ENCODE measurements at places on chromosomes 6 and 20.

GRCh38 chr6:155188707-155189496, 74.9 kb upstream of the CLDN20 start:
- no peak for DNase-seq

- DNase-seq, result peak; percentile 90
Measured at GRCh38 chr20:2102585-2103460, 1.2 kb downstream of the STK35 start.

- no peak for DNase-seq
Measured at GRCh38 chr20:36777167-36777566, 3.6 kb upstream of the DSN1 start.

DNA sequence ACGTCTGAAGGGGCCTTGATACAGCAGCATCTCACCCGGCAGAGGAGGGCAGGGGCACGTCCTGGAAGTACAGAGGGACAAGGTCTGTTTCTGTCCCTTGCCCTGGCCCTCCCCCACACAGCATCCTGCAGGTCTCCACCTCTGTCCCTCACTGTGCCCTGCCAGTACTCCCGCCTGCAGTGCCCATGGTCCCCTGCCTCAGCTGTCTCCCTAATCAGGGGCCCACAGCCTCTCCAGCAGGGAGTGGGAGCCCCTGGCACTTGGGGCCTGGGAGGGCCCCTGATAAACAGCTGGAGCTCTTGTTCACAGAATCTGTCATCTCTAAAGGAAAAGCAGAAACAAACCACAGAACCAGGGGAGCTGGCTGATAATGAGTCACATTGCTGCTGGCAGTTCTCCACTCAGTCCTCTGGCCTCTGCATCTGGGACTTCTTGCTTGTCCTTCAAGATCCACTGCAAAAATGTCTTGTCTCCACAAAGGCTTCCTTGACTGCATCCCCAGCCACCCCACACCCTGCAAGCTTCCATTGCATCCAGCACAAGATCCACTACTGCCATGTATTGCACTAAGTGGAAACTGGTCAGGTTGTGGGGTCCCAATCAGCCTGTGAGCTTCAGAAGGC, 33.2 kb upstream of the TAF8 start:
- DNase-seq, result no peak

DNA sequence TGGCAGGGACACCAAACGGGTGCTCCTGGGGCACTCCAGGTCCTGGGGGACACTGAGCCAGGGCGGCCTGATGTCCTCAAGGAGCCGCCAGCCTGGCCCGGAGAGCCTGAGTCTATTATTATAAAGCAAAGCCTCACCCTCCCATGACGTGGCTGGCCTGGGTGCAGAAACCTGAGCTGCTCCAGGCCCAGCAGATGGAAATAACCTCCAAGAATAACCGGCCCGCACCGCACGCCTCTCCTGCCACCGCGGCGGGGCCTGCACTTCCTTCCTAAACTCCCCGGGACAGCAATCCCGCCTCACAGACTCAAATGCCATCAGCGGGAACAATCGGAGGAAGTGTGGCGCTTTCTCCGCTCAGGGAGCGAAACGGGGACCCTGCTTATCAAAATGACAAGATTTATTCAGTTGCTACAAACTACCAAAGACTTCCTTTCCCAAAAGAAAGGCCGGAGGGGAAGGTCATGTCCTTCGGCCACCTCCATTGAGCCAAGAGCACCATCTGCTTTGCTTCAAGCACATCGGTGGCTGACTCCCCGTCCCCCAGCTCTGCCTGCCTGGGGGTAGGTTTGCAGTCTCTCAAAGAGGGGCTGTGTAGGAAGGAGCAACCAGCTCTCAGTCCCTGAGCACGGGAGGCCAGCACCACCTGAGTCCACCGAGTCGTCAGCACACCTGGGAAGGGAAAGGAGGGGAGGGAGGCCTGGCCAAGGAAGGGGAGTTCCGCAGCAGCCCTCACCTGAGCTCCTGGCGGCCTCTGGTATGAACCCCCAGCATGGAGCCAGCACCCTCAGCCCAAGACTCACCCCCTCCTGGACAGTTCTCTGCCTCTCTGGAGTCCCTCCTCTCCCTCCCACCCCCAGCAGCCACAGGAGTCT, 78.6 kb upstream of the QKI start:
- DNase-seq, result no peak

- DNase-seq, result peak; percentile 27
Measured at GRCh38 chr20:61804752-61805295, 260.9 kb downstream of the TAF4 start.

DNA sequence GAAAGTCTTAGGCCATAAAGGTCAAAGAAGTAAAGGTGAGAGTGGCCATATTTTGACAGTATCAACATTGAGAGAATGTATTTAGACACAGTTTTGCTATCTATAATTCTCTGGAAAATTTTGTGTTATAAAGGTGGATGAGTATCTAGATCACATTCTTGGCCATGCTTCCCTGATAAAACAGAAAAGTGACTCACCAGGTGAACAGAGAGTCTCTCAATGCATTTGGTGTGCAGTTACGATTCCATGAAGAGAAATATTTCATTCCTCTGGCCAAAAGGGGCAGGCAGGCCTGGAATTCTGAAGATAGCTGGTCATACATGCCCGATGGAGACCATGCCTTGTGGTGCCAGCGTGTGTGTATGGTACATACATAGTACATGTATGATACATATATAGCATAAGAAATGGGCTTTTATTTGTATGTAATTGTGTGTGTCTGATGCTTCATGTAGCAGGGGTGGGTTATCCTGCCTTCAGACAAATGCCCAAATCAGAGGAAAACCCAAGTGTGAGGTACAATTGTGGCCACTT, 164.0 kb downstream of the SOBP start:
- no peak for DNase-seq

DNA sequence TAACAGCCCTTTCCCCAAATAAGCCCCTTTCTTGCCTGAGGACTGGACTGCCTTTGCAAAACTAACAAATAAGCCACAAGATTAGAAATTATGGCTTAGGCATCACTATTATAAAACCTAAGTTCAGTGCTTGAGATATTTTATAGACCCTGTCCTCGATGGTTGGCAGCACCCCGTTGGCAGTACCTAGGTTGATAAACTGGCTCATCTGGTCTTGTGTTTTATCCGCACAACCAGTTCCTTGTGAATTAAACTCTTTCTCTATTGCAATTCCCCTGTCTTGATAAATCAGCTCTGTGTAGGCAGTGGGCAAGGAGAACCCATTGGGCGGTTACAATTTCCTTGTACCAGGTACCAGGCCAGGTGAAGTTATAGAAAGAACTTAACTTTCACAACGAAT, 6.6 kb downstream of the LRP11 start:
- no peak for DNase-seq

DNA sequence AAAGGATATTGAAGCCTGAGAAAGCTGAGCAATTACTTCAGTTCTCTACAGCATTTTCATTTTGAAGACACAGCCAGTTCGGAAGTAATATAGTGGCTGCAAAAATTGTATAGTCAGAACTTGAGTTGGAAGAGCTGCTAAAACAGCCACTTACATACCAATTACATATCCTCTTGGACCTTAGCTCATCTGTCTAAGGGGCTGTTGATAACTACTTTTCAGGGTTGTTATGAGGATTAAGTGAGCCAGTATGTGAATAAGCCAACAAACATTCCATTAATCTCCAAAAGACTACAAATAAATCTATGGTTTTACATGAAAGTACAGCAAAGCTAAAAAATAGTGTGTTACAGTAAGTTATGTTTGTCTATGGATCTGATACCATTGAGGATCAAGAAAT, 59.7 kb downstream of the TMEM200A start:
- DNase-seq, result no peak

DNA sequence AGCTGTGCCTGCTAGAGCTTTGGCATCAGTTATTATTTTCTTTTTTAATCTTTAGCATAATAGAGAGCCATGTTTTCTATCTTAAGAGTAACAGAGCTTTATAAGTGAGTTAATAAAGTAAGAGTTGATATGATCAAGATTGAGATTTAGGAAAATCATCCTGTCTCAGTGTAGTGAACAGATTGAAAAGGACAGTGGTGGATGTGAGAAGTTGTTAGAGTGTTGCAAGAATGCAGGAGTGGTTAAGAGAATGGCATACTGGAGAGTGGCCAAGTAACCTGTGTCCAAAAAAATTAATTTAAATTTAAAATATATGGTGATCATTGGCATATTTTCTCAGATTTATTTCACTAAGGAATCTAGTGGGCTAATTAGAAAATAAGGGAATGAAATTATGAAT, 629.3 kb downstream of the GRIK2 start:
- no peak for DNase-seq

- no peak for DNase-seq
Measured at GRCh38 chr6:113433335-113433991, 423.7 kb upstream of the MARCKS start.

GRCh38 chr6:27168108-27168507, 79.4 kb upstream of the PRSS16 start:
- no peak for DNase-seq

GRCh38 chr6:15484140-15484539, 178.7 kb downstream of the DTNBP1 start:
- DNase-seq, result no peak

- DNase-seq, result peak; percentile 58
Measured at GRCh38 chr6:37048851-37049757, 43.6 kb downstream of the FGD2 start.

DNA sequence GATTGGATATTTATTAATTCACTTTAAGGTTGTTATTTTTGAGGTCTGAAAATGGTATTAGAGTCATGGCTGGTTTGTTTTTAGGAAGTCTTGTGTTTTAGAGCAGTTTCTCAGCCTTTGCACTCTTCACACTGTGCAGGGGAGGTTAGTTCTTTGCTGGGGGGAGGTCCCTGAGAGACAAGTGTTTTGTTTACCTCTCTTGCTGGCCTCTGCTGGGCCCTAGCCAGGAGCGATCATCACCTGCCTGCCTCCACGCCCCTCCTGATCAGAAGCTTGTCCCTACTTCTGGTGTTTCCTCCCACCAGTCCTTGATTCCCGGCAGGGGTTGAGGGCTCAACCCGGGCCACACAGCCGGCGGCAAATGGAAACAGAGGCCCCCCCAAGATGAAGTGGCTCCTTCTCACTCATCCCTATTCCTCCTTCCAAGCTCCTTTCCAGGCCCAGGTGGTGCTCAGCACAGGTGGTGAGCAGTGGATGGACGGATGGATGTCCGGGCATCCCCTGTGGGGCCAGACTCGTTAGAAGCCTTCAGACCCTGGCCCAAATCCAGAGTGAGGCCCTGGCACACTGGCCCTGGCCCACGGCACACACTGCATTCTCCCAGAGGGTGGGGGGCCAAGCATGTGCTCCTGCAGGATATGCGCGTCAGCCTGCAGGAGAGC, 51.3 kb downstream of the GRM4 start:
- no peak for DNase-seq

DNA sequence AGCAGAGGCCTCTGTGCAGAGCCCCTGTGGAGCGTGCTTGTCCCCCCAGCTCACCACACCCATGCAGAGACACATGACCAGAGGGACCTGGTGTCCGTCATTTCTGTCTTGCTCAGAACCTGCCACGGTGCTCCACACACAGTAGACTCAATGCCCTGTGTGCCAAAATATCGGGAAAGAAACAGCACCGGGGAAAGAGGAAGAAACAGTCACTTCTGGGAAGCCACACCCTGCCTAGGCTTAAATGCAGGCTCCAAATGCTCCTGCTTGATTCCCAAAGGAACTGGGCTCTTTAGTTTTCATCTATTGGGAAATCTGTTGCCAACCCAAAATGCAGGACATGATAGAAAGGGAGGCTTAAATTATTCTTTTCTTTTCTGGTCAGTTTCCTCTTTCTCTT, 503.9 kb downstream of the CD83 start:
- DNase-seq, result no peak

All from CD8-positive, alpha-beta memory T cell (primary cell).